IMR-90 (cell line): ENCODE measurements at places on chromosomes 4 and X. TPM values are rescaled to one million over a fixed set of nuclear protein-coding genes. Genes with fewer than 3 reads are reported as not detected.

The TMEM192 gene
- total RNA-seq = 11.1 and 17.2 TPM in 2 replicates

The WNK3 gene
- 1.4 TPM in 2 replicates for total RNA-seq

The CLCN4 gene
- 3.9 and 4.5 TPM in 2 replicates for total RNA-seq

The C4orf50 gene
- total RNA-seq = not detected in 2 replicates

The ZDHHC15 gene
- not detected in 2 replicates for total RNA-seq

The MAPK10 gene
- total RNA-seq = 6.4 and 6.5 TPM in 2 replicates

The TRIM60 gene
- total RNA-seq = not detected in 2 replicates

The NR0B1 gene
- not detected in 2 replicates for total RNA-seq

The OTC gene
- total RNA-seq = not detected in 2 replicates

The FMR1NB gene
- total RNA-seq = not detected in 2 replicates

The WDR45 gene
- 25.3 and 40.7 TPM in 2 replicates for total RNA-seq

The NIPAL1 gene
- 1.1 TPM in 2 replicates for total RNA-seq

The NUP62CL gene
- total RNA-seq = not detected in 2 replicates
